Renal pelvis (tissue), 12 donors: ENCODE measurements at places on chromosomes 4 and X.
A peak's percentile ranks its signal among the peaks of the same experiment; 100 is the strongest.

- DNase-seq = no peak
Measured at GRCh38 chrX:1421433-1422134, 29.7 kb upstream of the SLC25A6 start.

- no peak for DNase-seq
Measured at GRCh38 chr4:146407669-146408084, 114.1 kb downstream of the SLC10A7 start.

DNA sequence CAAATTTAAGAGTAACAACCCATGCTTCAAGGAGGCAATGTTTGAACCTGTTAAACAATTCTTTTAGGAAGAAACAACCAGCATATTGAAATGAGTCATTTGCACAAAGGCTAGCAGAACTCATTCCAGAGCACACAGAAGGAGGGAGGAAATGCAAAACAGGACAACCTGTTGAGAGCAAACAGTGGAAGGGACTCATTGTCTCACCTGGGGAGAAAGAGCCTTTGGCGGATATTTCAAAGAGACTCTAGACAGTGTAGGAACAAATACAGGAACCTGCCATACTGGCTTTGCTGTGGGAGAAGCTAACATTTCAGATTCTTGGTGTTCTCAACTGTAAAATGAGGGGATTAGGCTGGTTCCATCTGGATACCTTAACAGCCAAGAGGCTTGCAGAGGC is 14.8 kb upstream of the RASGEF1B start:
- DNase-seq = no peak

- no peak for DNase-seq
Measured at GRCh38 chr4:28006021-28006420, 1145.4 kb downstream of the STIM2 start.

- no peak for DNase-seq
Measured at GRCh38 chr4:76233967-76234678, 17.4 kb upstream of the FAM47E start.

DNA sequence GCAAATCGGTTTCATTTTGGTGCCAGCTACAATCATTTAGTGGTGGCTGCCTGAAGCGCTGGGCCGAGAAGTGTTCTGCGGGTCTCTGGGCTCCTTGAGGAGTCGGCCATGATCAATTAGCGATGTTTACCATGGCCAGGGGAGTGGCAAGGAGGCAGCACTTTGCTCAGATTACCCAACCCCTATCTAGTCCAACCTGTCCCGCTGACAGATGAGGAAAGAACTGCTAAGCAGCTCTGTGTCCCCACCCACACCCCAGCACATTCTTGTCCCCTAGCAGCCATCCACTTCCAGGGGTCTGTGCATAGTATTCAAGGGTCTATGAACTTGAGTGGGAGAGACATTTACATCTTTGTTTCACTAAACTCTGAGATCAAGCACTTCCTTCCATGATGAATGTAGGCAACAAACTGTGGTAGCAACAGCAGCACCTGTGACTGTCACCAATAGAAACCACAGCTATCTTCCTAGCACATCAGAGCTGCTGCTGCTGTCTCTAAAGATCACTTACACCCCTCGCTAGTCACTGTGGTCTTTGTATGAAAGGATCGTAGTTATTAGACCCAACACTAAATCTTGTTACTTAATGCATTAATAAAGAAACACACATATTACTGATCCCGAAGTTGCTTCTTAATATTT is 331.6 kb downstream of the BCOR start:
- DNase-seq = no peak

DNA sequence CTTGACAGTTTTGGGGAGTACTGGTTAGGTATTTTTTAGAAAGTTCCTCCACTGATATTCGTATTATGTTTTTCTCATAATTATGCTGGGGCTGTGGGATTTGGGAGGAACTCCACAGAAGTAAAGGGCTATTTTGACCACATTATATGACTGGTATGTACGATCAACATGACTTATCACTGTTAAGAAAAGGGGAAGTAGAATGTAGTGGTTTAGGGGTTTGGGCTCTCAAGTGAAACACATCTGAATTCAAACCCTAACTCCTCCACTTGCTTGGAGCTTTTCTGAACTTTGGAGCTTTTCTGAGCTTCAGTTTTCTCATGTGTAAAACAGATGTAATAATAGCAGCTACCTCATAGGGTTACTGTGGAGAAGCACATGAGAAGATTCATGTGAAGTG is 96.4 kb upstream of the C1GALT1C1 start:
- DNase-seq = no peak

GRCh38 chr4:185380320-185380719 is 15.4 kb downstream of the LRP2BP start:
- no peak for DNase-seq

DNA sequence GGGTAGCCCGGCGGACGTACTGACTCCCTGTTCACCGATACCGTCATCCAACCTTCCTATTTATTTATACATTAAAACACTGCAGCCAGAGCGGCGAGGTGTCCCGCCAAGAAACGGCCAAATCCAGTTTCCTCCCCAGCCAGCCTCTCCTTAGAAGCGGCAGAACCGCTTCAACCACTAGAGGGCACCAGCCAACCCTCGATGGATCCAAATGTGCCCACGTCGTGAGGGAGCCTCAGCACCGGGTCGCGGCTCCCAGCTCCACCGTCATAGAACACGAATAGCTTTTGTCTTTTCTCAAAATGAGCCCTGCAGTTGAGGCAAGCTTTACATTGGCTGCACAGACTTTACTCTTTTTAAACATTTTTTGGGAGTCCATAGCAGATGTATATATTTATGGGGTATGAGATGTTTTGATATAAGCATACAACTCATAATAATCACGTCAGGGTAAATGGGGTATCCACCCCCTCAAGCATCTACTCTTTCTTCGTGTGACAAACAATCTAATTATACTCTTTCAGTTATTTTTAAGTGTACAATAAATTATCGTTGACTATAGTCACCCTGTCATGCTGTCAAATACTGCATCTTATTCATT is 13.0 kb upstream of the HELT start:
- peak; percentile 79 for DNase-seq

- no peak for DNase-seq
Measured at GRCh38 chr4:6687947-6688878, 5.5 kb upstream of the S100P start.

- DNase-seq = no peak
Measured at GRCh38 chr4:2427383-2428334, 8.9 kb downstream of the CFAP99 start.

- no peak for DNase-seq
Measured at GRCh38 chr4:5863461-5864113, 29.3 kb downstream of the CRMP1 start.

GRCh38 chr4:89357340-89357739 is 49.7 kb upstream of the GPRIN3 start:
- DNase-seq = no peak

- no peak for DNase-seq
Measured at GRCh38 chr4:56658528-56658927, 22.6 kb downstream of the HOPX start.

DNA sequence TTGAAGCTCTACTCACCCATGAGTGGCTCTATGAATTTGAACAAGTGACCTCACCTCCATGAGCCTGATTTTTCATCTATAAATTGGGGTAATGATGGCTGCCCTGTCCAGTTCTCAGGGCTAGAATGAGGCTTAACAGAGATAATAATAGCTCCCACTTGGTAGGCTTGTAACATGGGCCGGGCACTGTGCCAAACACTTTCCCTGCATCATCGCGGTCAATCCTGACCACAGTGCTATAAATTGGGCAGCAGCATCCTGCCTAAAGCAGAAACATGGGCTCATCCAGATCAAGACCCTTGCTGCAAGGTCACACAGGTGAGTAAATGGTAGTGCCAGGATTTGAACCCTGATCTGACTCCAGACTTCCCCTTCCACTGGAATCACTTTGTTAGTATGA is 12.8 kb downstream of the APLN start:
- no peak for DNase-seq

- no peak for DNase-seq
Measured at GRCh38 chrX:144730471-144730870, 516.8 kb upstream of the SPANXN1 start.

DNA sequence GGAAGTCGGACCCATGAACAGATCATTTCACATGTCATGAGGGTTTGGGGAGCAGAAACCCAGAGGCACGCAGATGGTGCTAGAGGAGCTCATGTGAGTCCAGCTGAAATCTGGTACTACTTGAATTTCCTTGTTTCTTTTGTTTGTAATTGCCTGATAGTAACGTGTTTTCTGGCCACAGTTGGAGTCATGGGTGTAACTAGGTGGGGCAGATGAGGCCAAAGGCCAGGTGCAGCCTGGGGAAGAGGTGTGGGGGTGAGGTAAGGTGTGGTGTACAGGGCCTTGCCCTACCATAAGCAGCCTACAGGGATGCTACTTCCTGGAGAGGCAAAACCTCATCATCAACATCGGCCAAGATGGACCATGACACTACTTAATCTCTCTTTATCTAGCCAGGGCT is 271.4 kb downstream of the PTTG2 start:
- DNase-seq = no peak

DNA sequence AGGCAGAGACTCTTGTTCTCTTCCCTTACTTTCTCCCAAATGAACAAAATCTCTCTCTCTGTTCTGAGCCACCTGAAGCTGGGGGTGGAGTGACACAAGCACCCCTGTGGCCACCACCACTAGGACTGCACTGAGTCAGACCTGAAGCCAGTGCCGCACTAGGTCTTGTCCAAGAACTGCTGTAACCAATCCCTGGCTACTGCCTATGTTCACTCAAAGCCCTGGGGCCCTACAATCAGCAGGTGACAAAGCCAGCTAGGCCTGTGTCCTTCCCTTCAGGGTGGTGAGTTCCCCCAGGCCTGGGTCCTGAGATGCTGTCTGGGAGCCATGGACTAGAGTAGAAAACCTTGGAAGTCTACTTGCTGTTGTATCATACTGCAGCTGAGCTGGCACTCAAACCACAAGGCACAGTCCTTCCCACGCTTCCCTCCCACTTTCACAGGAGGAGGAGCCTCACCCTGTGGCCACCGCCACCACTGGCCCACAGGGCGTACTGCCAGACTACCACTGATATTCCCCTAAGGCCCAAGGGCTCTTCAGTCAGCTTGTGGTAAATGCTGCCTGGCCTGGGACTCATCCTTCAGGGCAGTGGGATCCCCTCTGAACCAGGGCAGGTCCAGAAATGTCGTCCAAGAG is 119.1 kb downstream of the RTL9 start:
- DNase-seq = no peak

- DNase-seq = no peak
Measured at GRCh38 chr4:147192679-147193078, 247.0 kb upstream of the TTC29 start.

DNA sequence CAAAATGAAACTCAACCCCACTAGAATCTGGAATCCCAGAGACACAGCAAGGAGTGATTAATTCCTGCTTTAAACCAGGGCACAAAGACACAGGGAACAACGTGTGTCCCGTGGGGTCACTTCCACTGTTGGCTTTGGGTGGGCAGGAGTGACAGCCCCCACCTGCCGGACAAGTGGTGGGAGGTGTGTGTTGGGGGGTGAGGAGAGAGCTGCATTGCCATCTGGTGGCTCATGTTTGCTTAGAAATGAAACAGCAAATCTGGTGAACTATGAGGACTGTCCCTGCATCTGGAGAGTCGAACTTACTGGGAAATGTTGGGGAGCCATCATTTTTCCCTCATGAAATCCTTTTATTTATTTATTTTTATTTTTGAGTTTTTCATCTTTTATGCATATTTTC is 75.9 kb upstream of the AFAP1 start:
- no peak for DNase-seq

DNA sequence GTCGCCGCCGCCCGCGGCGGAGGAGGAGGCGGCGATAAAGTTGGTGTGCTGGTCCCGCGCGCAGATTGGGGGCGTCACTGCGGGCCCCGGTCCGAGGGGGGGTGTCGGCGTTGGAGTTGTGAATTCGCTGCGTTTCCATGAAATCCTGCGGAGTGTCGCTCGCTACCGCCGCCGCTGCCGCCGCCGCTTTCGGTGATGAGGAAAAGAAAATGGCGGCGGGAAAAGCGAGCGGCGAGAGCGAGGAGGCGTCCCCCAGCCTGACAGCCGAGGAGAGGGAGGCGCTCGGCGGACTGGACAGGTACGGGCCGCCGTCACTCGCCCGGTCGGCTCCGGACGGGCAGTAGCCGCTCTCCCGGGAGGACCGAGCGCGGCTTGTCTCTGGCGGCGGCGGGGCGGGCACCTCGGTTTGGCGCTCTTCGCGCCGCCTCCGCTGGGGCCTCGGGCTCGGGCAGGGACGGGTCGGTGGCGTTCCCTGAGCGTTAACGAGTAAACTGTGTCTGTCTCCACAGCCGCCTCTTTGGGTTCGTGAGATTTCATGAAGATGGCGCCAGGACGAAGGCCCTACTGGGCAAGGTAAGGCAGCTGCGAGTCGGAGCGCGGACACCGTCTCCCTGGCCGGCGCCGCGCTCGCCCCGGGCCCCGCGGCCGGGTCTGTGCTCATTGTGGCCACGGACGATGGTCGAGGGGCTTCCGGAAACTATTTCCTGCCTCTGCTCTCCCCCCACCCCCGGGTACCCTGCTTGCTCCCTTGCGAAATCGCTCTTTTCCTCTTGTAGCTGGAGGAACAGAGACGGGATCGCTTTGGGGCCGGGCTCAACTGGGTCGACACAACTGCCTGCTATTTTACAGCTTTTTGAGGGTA is 658 bp downstream of the KDM6A start:
- DNase-seq = peak; percentile 57

- no peak for DNase-seq
Measured at GRCh38 chr4:139973015-139973414, 181.0 kb downstream of the MAML3 start.

- no peak for DNase-seq
Measured at GRCh38 chr4:66219401-66219800, 549.1 kb upstream of the EPHA5 start.

- no peak for DNase-seq
Measured at GRCh38 chr4:21628116-21628670, 320.4 kb downstream of the KCNIP4 start.

DNA sequence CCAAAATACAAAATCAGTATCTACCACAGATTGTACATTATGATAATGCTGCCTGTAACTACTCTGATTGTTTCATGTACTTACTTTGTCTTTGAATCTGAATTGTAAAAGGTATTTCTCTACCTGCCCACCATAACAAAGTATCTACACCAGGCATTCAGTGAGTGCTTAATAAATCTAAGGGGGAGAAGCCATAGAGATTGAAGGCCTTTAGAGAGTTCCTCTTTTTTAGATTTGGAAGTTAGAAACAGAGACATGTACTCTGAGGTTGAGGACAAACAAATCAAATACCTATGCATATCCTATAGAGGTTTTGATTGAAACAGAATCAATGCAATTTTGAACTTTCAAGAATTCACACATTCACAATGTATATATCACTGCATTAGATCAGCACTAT is 42.7 kb downstream of the SAT1 start:
- no peak for DNase-seq

DNA sequence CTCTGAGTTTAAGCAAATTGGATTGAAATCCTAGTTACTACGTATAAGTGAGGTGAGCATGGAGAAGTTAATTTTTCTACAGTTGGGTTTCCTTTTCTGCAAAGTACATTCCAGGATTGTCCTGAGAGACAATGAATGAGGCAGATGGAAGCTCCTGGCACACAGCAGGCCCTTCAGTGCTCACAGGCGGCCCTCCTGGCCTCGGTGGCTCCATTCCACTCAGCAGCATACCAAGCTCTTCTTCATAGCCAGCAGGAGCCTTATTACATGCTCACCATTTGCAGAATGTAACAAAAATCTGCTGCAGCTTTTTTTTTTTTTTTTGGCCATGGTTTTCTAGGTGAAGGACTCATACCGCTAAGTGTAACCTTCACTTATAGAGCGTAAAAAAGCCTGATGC is 113.2 kb upstream of the FAM9B start:
- no peak for DNase-seq

GRCh38 chr4:5705647-5706320 is 2.6 kb downstream of the EVC2 start:
- DNase-seq = no peak

GRCh38 chr4:107804956-107805355 is 19.8 kb upstream of the SGMS2 start:
- DNase-seq = no peak
